ENCODE measurements at places on chromosomes 6 and 20. TPM values are rescaled to one million over a fixed set of nuclear protein-coding genes. Genes with fewer than 3 reads are reported as not detected.

DNA sequence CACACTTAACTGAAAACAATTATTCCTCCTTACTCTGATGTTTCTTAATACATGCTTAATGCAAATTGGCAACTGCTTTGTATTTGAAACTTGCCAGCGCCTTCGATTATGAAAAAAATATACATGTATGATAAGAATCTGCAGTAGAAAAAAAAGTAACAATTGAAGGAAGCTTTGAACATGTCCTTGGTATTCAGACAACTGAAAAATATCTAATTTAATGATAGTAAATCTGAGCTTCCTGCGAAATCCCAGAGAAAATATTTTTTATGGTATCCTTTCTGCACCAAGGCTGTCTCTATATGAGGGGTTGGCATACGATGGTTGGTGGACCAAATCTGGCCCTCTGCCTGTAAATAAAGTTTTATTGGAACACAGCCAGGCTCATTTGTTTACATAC lies 186.2 kb downstream of the HDGFL1 start:
- H3K4me3 ChIP-seq: no peak overlapping the region
- H3K4me1 ChIP-seq: no peaks in the 10 kb centered on the region
- H3K27me3 ChIP-seq: no peaks in the 10 kb centered on the region
- no peaks in the 10 kb centered on the region for H3K36me3 ChIP-seq
- DNase-seq: no peak

- no peaks in the 10 kb centered on the region for H3K27me3 ChIP-seq
- no peaks in the 10 kb centered on the region for H3K4me1 ChIP-seq
- DNase-seq: no peak
- H3K4me3 ChIP-seq: no peak overlapping the region
Observed at GRCh38 chr6:15152700-15153099, 93.2 kb upstream of the JARID2 start.

Gene PMEPA1
- 8.9 TPM for total RNA-seq

DNA sequence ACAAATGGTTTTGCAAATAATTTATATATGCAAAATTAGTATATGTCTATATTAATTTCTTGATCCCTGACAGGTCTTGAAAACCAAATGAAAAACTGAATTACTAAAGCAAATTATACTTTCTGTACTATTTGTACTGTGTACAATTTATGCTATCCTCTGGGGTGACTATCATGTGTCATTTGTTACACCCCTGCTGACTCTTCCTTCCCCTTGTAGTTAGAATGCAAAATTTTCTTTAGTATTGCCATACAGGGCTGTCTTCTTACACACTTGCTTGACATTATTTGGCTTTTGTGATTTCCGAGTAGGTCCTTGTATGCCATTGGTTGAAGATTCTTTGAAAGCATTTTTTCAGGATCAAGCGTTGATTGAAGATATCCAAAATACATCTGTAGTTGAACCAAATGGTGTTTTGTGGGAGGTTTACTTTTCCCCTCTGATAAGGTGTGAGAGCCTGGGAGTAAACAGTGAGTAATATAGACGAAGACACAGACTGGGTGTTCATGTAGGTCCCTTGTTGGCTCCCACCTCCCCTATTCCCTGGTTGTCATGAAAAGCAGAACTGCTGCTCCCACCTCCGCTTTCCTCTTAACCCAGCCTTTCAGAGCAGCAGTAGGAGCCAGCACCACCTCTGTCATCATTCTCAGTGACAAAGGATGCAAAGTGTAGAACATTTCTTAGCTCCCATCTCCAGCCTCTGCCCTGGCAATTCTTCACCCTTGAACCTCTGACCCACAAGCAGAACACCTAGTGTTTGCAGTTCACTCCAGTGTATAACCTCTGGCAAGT lies 29.0 kb downstream of the NCOA7 start:
- no peaks in the 10 kb centered on the region for H3K4me1 ChIP-seq
- H3K4me3 ChIP-seq: no peak overlapping the region
- DNase-seq: no peak
- no peaks in the 10 kb centered on the region for H3K27me3 ChIP-seq
- no peaks in the 10 kb centered on the region for H3K36me3 ChIP-seq

DNA sequence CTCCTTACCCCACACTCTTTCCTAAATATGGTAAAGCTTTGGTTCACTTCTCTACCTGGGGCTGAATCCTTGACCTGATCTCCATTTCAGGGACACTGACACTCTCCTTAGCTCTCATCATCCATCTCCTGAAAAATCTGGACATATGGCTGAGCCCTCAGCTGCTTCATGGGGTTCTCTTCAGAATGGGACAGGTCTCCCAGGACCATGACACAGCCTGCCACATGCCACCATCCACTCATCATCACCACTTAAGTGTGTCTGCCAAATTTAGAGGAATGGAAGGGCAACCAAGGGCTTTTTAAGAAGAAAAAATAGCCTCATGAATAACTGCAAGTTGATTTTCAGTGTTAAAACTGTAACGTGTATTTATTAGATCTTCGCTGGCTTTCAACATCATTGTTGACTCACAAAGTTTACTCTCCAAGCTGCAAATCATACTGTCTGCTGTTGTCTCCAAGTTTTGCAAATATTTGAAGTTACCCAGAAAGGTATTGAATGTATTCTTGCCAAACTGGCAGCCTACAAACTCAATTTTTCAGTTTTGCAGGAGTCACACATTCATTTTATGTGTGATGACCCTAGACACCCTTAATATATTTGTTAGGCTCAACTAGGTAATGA lies 41.1 kb downstream of the HS3ST5 start:
- no peaks in the 10 kb centered on the region for H3K4me1 ChIP-seq
- no peak overlapping the region for H3K4me3 ChIP-seq
- DNase-seq: no peak
- no peaks in the 10 kb centered on the region for H3K27me3 ChIP-seq

GRCh38 chr20:15805154-15805553 lies 768.1 kb downstream of the KIF16B start:
- DNase-seq: no peak
- no peaks in the 10 kb centered on the region for H3K27me3 ChIP-seq
- H3K27ac ChIP-seq: no peak overlapping the region
- no peaks in the 10 kb centered on the region for H3K36me3 ChIP-seq
- no peaks in the 10 kb centered on the region for H3K4me1 ChIP-seq
- H3K4me3 ChIP-seq: no peak overlapping the region

- no peaks in the 10 kb centered on the region for H3K36me3 ChIP-seq
- H3K27ac ChIP-seq: no peak overlapping the region
- H3K4me1 ChIP-seq: no peaks in the 10 kb centered on the region
- H3K27me3 ChIP-seq: no peaks in the 10 kb centered on the region
- DNase-seq: no peak
Observed at GRCh38 chr20:17097603-17098002, 129.2 kb upstream of the PCSK2 start.

- peak overlapping the region; percentile 23 for H3K27ac ChIP-seq
- DNase-seq: peak; percentile 60
- H3K27me3 ChIP-seq: no peaks in the 10 kb centered on the region
- peaks cover 6% of the 10 kb centered on the region for H3K4me1 ChIP-seq
- H3K4me3 ChIP-seq: no peak overlapping the region
Observed at GRCh38 chr20:17614812-17615644, 45.2 kb downstream of the DSTN start.

Gene FAM50B
- total RNA-seq: 19.6 TPM

- no peak overlapping the region for H3K4me3 ChIP-seq
- H3K36me3 ChIP-seq: no peaks in the 10 kb centered on the region
- no peaks in the 10 kb centered on the region for H3K27me3 ChIP-seq
- H3K4me1 ChIP-seq: no peaks in the 10 kb centered on the region
Observed at GRCh38 chr6:106685833-106686232, 56.5 kb downstream of the QRSL1 start.

DNA sequence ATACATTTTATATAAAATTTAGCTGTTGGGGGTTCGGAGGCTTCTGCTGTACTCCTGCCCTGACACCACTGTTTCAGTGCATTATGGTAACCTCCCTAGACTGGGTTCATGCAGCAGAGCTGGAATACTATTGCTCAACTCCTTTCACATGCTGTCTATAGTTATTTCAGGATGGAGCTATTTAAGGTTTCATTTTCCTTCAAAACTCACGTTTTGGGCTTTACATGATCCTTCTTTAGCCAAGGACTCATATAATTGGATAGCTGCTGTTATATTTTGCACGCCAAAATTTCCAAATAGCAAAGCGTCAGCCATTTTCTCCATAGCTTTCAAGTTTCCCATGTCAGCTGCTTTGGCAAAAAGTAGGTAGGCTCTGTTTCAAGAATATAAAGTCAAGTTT lies 76.8 kb downstream of the SEL1L2 start:
- no peak for DNase-seq
- H3K27me3 ChIP-seq: no peaks in the 10 kb centered on the region
- no peak overlapping the region for H3K27ac ChIP-seq

GRCh38 chr20:61204206-61204605 lies 47.9 kb upstream of the CDH4 start:
- no peaks in the 10 kb centered on the region for H3K4me1 ChIP-seq
- no peaks in the 10 kb centered on the region for H3K36me3 ChIP-seq
- H3K4me3 ChIP-seq: no peak overlapping the region

DNA sequence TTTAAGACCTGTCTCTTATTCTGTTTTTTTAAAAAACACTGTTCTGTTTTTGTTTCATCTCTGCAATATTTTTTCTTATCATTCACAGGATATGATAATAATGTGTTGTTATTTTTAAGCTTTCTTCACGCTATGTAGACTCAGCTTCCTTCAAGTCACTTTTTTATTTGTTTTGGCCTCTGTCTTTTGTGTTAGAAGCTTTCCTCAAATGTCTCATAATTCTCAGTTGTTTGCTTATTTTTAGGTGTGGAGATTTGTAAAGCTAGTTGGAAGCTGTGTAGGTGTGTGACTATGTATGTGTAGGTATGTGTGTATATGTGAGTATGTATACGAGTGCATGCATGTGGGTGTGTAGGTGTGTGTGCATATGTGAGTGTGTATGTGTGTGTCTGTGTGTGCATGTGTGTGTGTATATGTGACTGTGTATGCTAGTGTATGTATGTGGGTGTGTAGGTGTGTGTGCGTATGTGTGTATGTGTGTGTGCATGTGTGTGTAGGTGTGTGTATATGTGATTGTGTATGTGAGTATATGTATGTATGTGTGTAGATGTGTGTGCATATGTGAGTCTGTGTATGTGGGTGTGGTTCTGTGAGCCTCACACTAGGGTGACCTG lies 16.3 kb upstream of the VEGFA start:
- H3K27me3 ChIP-seq: no peaks in the 10 kb centered on the region
- H3K27ac ChIP-seq: no peak overlapping the region
- no peaks in the 10 kb centered on the region for H3K36me3 ChIP-seq
- H3K4me1 ChIP-seq: no peaks in the 10 kb centered on the region
- no peak for DNase-seq

GRCh38 chr6:30882759-30883684 lies 1.3 kb upstream of the DDR1 start:
- H3K36me3 ChIP-seq: peaks cover 4% of the 10 kb centered on the region
- peak overlapping the region; percentile 93 for H3K27ac ChIP-seq
- no peaks in the 10 kb centered on the region for H3K27me3 ChIP-seq
- H3K4me3 ChIP-seq: peak overlapping the region; percentile 78

GRCh38 chr6:145475794-145476396 lies 259.4 kb downstream of the EPM2A start:
- no peaks in the 10 kb centered on the region for H3K27me3 ChIP-seq
- no peaks in the 10 kb centered on the region for H3K4me1 ChIP-seq
- no peak for DNase-seq
- H3K4me3 ChIP-seq: no peak overlapping the region
- H3K36me3 ChIP-seq: no peaks in the 10 kb centered on the region

Gene TNNC2
- total RNA-seq: 3,158 TPM

DNA sequence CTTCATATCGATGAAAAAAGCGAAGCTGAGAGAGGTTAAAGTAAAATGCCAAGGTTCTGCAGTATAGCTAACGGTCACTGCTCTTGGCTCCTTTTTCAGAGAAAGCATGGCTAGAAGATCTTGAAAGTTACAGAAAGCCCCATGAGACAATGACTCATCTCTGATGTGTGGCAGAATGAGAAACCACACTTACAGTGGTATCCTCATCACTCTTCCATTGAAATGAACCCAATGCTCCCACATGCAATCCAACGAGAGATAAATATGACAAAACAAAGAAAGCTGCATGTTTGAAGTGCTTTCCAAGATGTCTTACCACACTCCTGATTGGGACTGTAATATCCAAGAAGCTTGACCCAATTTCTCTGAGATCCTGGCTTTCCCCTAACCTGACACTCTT lies 694.9 kb downstream of the PRKN start:
- H3K4me3 ChIP-seq: no peak overlapping the region
- H3K36me3 ChIP-seq: no peaks in the 10 kb centered on the region
- DNase-seq: no peak
- H3K27me3 ChIP-seq: no peaks in the 10 kb centered on the region

- H3K27me3 ChIP-seq: no peaks in the 10 kb centered on the region
- no peak overlapping the region for H3K4me3 ChIP-seq
- H3K4me1 ChIP-seq: peaks cover 4% of the 10 kb centered on the region
- peaks cover 9% of the 10 kb centered on the region for H3K36me3 ChIP-seq
Observed at GRCh38 chr6:115969207-115969929, 91.3 kb downstream of the FRK start.

DNA sequence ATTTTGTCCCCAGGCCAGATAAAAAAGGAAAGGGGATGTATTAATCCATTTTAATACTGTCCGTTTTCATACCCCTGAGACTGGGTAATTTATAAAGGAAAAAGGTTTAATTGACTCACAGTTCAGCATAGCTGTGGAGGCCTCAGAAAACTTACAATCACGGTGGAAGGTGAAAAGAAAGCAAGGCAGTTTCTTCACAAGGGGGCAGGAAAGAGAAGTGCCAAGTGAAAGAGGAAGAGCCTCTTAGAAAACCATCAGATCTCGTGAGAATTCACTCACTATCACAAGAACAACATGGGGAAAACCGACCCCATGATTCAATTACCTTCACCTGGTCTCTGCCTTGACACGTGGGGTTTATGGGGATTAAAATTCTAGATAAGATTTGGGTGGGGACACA lies 152.5 kb downstream of the IBTK start:
- H3K27me3 ChIP-seq: no peaks in the 10 kb centered on the region
- no peaks in the 10 kb centered on the region for H3K4me1 ChIP-seq
- no peak for DNase-seq
- H3K36me3 ChIP-seq: no peaks in the 10 kb centered on the region
- no peak overlapping the region for H3K4me3 ChIP-seq

GRCh38 chr6:111080698-111081097 lies 6.6 kb upstream of the SLC16A10 start:
- no peaks in the 10 kb centered on the region for H3K36me3 ChIP-seq
- H3K4me3 ChIP-seq: no peak overlapping the region
- no peak overlapping the region for H3K27ac ChIP-seq
- H3K27me3 ChIP-seq: no peaks in the 10 kb centered on the region
- H3K4me1 ChIP-seq: peaks cover 4% of the 10 kb centered on the region
- no peak for DNase-seq

Gene TPX2
- total RNA-seq: 2.2 TPM

DNA sequence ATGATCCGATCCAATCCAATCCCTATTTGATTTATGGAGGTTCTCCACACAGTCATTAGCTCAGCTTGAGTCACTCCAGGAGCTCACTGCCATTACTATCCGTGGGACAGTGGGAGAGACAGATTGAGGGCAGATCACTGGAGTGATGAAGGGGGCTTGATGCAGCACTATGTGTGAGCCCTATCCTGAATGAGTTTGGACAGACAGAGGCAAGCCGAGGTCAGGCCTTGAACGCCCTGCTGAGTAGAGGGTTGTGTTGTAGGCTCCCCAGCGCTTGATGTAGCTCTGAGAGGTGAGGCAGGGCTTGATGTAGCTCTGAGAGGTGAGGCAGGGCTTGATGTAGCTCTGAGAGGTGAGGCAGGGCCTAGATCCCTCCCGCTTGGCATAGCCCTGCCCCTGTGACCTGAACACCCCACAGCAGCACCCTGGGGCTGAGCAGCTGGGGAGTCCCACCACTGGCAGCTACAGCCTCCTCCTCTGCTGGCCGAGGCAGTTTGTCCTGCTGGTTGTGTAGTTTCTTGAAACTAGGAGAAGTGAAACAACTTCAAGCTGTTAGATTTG lies 58.7 kb downstream of the ZFAND3 start:
- no peak for DNase-seq
- H3K4me3 ChIP-seq: no peak overlapping the region
- no peak overlapping the region for H3K27ac ChIP-seq
- H3K27me3 ChIP-seq: no peaks in the 10 kb centered on the region

Measured in psoas muscle (tissue), 8 donors.